ENCODE measurements at places on chromosomes 4 and X.

- DNase-seq = no peak
Observed at GRCh38 chr4:31071508-31072486, 351.6 kb downstream of the PCDH7 start.

DNA sequence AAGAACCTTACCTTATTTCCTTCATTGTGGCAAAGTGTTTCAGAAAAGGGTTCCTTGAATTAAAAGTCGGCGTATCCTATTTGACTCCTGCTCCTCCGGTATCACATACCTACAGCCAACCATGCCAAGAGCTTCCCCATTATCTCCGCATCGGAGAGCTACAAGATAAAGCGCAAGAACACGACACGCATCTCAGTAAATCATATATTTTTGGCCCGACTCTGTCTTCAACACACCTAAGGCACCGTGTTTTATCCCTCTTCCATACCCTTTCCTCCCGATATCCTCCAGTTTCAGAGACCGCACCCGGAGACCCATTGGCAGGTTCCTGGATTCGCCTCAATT, 497 bp upstream of the THAP9 start:
- peak; percentile 26 for DNase-seq

- no peak for DNase-seq
Observed at GRCh38 chrX:105754286-105754964, 67.9 kb upstream of the NRK start.

GRCh38 chr4:76639288-76639687, 204.3 kb downstream of the SHROOM3 start:
- no peak for DNase-seq

GRCh38 chrX:153334654-153335295, 822 bp downstream of the ZNF275 start:
- no peak for DNase-seq

GRCh38 chr4:181083757-181084361, 1159.3 kb upstream of the TENM3 start:
- DNase-seq = no peak

GRCh38 chr4:3494462-3494871, 31.4 kb downstream of the DOK7 start:
- DNase-seq = no peak

Measured in NCI-H146 (cell line).